Hematopoietic multipotent progenitor cell treated with erythropoietin and hydrocortisone succinate and interleukin-3 and kit ligand, for 4 days (in vitro differentiated cells): ENCODE measurements at places on chromosomes 13 and 19.

DNA sequence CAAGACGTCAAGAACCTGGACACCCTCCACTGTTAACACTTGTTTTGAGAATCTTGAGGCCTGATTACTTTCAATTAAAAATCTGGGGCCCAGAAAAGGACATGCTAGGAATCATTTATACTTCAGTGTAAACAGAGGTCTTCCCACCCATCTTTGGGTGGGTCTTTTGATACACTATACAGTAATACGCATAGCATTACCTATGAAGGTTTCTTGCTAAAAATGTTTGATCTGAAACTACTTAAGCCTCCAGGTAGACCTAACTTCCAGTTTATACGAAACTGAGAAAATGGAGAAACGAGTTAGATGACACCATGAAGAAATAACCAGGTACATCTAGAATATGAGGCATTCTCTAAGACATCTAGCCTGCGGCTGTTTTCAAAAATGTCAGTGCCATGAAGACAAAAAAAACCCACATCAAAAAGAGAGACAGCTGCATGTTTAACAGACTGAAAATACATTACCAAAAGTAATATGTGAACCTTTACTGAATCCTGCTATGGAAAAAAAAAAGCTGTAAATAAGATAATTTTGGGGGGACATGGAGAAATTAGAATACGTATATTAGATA, 36.6 kb downstream of the TGDS start:
- DNase-seq: no peak

DNA sequence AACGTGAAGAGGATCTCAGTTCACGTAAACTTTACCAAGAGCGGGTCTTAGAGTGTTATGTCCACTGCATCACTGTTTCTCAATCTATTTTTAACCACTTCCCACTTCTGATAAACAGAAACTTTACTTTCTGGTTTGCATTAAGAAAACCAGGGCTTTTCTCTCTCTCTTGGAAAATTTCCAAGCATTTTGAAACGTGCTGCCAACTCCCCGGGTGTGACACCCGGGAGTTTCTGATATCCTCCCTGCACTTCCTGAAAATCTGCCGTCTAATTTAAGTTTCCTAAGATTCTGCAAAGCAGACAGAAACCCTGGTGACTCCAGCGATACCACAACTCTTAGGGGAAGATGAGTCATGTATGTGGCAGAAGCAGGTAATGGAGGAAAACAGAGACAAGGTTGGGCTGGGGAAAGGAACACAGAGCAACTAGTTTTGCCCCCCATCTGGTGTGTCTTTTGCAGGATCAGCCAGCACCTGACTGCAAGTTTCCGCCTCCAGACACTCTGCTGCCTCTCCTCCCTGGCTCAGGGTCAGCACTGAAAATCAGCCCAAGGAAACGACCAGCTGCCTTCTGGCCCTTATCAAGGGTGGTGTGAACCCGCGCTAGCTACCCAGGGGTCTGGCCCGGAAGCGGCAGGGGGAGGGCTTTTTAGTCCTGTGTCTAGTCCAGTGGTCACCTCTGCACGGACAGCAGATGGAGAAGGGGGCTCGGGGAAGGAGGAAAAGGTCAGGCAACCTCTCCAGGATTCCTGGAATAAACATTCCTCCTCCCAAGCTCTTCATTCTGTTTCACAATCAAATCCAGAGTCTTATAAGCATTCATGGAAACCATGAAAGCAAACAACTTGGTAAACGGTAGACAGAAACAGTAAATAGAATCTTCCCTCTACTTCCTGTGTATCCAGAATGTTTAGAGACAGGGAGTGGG, 11.3 kb upstream of the FFAR2 start:
- DNase-seq: peak; percentile 74

DNA sequence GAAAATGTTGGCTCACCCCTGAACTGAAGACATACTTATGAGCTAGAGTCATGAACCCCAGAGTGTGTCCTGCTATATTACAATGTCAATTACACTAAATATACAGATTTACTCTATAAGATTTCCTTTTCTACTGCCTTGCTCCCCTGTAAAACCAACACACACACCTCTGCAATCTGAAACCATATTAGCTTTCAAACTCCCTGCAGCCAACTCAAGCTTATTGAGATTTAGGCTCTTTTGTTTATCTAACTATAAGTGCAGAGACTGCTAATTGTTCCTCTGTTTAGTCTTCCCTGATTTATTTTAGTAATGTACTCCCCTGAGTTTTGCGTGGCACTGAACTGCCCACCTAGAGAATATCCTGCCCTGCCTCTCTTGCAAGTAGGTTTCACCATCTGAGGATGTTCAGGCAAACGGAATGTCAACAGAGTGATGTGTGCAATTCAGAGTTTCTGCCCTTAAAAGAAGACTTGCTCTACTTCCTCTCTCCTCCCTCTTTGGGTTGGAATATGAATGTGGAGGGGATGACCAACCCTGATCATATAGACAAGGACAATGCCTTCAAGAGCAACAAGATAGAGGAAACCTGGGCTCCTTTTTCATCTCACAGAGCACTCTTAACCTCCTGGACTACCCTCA, 22.3 kb downstream of the FAM216B start:
- DNase-seq: no peak

- DNase-seq: peak; percentile 44
These were observed 480.1 kb upstream of the SLC10A2 start for GRCh38 chr13:103546271-103546670.

DNA sequence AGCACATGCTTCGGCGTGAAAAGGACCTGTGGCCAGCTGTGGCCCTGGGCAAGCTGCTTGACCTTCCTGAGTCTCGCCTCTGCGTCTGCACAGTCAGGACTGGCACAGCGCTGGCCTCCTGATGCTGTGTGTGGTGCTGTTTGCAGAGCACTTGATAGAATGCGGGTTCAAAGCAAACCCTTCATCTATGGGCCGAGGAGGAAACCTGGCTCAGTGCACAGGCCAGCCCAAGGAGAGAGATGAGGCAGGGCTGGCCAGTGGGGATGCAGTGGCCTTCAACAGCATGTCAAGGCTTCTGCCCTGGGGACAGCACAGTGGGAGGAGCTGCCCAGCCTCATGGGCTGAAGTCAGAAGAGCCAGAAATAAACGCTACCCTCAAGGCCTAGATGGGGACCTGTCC, 21.3 kb upstream of the VSTM2B start:
- DNase-seq: no peak

DNA sequence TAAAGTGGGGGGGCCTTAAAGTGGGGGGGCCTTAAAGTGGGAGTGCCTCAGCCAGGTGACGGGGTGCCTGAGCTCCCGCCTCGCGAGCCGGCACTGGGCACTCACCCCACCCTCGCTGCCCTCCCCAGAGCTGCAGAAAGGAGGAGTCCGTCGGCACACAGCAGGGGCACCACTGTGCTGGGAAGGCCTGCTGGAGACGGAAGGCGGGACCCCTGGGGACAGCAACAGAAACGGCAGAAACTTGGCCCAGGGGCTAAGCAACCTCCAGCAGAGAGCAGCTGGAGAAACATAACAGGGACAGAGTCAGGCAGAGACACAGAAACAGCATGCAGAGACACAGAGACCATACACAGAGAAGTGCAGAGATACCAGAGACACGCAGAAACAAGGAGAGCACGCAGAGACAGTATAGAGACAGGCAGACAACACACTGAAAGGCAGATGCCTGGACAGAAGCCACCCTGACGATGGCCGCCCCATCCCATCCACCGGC, 7.9 kb downstream of the CFD start:
- no peak for DNase-seq

- DNase-seq: peak; percentile 47
These were observed at the start of gene FKRP for GRCh38 chr19:46745521-46746280. Gene FKRP (plus strand): TSS chr19:46746057. CDS start chr19:46755451, 9,394 bp downstream.

DNA sequence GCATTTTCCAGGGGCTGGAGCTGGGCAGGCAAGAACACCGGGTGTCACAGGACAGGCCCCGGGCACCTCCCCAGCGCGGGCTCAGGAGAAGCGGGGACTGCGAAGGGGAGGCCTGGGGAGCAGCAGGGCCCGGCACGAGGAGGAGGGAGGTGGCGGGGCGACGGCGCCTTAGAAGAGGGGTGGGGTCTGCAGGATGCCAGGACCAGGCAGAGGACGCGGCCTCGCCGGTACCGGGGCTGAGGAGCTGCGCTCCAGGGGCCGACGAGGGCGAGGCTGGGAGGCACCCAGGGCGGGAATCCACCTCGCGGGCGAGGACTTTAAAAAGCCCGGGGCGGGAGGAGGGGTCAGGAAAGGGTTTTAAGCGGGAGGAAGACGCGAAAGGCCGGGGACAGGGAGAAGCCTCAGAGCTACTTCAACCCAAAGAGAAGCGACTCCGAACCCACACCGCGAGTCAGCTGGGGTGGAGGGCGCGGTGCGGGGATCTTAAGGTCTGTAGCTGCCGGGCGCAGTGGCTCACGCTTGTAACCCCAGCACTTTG, 665 bp downstream of the ZNF347 start:
- peak; percentile 41 for DNase-seq

DNA sequence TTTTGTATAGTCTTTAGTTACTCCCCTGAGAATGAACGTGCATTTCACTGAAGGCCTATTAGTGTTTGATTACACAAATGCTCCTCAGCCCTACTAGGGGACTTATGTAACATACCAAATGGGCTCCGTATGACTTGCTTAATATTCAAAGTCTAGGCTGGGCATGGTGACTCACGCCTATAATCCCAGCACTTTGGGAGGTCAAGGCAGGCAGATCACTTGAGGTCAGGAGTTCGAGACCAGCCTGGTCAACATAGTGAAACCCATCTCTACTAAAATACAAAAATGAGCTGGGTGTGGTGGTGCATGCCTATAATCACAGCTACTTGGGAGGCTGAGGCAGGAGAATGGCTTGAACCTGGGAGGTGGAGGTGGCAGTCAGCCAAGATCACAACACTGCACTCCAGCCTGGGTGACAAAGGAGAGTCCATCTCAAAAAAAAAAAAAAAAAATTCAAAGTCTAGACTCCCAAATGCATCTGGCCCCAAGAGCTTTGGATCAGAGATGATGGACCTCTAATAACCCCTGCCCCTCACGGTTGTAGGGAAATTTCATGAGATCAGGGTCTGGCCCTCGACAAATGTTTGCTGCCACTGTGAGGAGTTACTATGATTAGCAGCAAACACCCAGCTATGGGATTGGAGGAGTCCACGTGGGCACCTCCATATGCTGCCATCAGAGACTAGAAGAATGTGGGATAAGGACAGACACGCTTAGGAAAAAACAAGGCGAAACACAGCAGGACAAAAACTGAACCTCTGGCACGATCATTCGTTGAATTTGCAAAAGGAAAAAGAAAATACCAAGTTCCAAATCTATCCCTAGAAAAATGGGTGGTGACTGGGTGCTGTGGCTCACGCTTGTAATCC, 4.6 kb downstream of the FBXO17 start:
- DNase-seq: no peak

- DNase-seq: no peak
These were observed 202.8 kb upstream of the IRS2 start for GRCh38 chr13:109989155-109989554.

GRCh38 chr13:80884056-80884785, 543.3 kb upstream of the SPRY2 start:
- DNase-seq: no peak
